GM19239 (cell line): ENCODE measurements at places on chromosomes 12 and 14.

- no peak for DNase-seq
Observed at GRCh38 chr12:68805592-68806120, 2.3 kb upstream of the MDM2 start.

DNA sequence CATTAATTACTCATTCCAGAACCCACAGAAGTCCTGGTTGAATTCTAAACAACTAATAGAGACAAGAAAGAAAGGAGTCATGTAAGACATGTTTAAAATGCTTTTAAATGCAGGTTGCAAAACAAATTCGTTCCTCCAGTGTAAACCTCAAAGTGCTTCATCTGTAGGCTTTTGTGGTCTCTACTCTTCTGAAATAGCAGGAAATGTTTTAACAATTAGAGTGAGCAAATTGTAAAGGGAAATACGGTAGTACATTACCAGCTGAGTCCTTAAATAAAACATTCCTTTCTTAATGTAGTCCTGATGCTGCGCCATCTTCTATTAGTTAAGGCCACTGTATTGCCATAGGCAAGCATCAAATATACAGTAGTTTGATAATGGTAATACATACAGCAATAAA is 1934.2 kb upstream of the SEL1L start:
- DNase-seq: no peak

- no peak for DNase-seq
Observed at GRCh38 chr12:123602651-123603195, 824 bp downstream of the DDX55 start.

DNA sequence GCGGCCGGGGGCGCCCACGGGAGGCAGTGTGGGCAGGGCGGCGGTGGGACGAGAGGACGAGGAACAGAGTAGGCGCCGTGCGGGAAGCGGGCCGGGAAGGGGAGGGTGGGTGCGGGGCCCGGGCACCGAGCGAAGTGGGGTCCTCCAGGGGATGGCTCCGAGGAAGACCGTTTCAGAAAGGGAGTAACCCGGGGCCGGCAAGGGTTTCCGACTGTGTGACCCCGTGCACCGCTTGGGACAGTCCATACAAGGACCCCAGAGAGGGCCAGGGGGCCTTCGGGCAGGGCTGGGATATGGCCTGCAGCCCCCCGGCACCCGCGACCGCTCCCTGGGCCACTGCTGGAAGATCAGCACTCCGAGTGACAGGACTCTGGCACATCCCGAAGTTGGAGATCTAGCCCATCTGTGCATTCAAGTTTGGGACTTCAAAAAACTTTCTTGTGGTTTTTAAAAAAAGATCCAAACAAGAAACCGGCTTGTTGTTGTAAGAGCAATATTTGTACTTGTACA is 448 bp downstream of the TSPAN9 start:
- DNase-seq: no peak
